ENCODE measurements at places on chromosomes 4 and X. TPM values are rescaled to one million over a fixed set of nuclear protein-coding genes. Genes with fewer than 3 reads are reported as not detected.

DNA sequence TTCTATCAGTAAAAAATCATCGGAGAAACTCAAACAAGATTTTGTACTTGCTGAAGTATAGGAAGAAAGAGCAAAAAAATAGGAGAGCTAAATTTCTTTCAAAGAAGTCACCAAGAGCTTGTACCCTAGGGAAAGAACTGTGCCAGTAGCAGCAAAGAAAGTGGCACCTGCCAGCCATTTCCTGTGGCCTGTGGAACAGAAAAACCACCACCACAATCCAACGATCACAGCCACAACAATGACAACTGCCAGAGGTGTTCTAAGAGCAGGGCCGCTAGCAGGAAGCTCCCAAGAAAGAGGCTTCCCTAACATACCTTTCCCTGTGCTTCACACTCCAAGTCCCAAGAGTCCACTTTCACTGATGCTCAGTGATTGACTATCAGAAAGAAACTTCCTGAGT lies 266.1 kb upstream of the GPC4 start:
- H3K4me1 ChIP-seq = no peaks in the 10 kb centered on the region
- DNase-seq = no peak
- H3K27ac ChIP-seq = no peak overlapping the region
- H3K4me3 ChIP-seq = no peak overlapping the region
- no peaks in the 10 kb centered on the region for H3K36me3 ChIP-seq

BEX1 gene
- total RNA-seq = 0.49 TPM

CLCN5 gene
- total RNA-seq = 85.3 TPM

DNA sequence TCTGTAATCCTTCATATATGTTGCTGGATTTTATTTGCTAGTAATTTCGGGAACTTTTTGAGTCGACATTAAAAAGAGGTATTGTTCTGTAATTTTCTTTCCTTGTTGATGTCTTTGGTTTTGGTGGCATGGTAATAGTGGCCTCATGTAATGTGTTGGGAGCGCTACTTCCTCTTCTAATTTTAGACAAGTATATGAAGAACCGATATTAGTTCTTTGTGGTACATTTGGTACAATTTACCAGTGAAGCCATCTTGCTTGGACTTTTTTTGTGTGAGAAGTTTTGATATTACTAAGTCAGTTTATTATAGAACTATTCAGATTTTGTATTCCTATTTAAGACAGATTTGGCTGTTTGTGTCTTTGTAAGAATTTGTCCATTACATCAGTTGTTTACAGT lies 669.2 kb upstream of the AADAT start:
- H3K27ac ChIP-seq = no peak overlapping the region
- H3K4me1 ChIP-seq = no peaks in the 10 kb centered on the region
- no peak for DNase-seq
- H3K4me3 ChIP-seq = no peak overlapping the region
- no peaks in the 10 kb centered on the region for H3K36me3 ChIP-seq
- no peaks in the 10 kb centered on the region for H3K27me3 ChIP-seq

XPNPEP2 gene
- total RNA-seq = 4.2 TPM

DNA sequence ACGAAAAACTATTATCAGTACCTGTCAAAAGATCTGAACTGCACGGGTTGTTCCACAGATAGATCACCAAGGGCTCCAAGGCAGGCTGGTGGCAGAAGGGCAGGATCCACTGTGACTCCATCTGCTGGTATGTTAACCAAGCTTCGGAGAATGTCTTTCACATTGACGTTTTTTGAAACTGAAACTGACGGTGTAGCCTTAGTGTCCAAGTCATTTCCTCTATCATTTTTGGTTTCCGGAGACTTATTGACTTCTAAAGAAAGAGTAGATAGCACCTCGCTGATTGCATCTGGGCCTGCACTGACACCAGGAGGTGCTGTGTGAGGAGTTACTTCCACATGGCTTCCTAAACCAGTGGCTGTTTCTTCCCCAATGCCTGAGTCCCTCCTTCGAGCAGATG lies 186.9 kb downstream of the LRBA start:
- no peak overlapping the region for H3K27ac ChIP-seq
- peaks cover 10% of the 10 kb centered on the region for H3K36me3 ChIP-seq
- no peak for DNase-seq
- no peaks in the 10 kb centered on the region for H3K4me1 ChIP-seq
- no peak overlapping the region for H3K4me3 ChIP-seq
- H3K27me3 ChIP-seq = no peaks in the 10 kb centered on the region

GRCh38 chrX:48512371-48512935 lies 3.7 kb downstream of the PORCN start:
- no peak for DNase-seq
- H3K27me3 ChIP-seq = no peaks in the 10 kb centered on the region
- H3K36me3 ChIP-seq = no peaks in the 10 kb centered on the region
- H3K4me3 ChIP-seq = no peak overlapping the region
- H3K27ac ChIP-seq = no peak overlapping the region

DNA sequence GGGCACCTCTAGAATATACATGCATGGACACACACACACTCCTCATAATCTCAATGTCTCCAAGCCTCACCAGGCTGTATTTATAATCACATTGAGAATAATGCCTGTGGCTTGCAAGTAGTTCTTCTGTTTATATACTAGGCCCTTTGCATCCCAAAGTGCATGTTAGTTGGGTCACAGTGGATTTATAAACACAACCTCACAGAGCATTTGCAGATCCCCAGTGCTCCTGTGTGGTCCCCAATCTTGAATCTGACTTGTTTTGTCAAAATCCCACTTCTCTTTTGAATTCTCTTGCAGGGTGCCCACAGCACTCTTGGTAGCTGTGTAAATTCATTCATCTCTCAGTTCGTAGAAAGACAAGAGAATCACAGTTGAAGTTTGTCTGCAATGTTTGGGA lies 49.6 kb upstream of the PROM1 start:
- no peak for DNase-seq
- no peak overlapping the region for H3K27ac ChIP-seq
- peaks cover 27% of the 10 kb centered on the region for H3K4me1 ChIP-seq

- no peaks in the 10 kb centered on the region for H3K27me3 ChIP-seq
- H3K27ac ChIP-seq = no peak overlapping the region
- H3K4me3 ChIP-seq = no peak overlapping the region
- H3K4me1 ChIP-seq = no peaks in the 10 kb centered on the region
Measured at GRCh38 chr4:144614850-144615585, 30.9 kb upstream of the HHIP start.

IRAK1 gene
- total RNA-seq = 20.7 TPM

DNA sequence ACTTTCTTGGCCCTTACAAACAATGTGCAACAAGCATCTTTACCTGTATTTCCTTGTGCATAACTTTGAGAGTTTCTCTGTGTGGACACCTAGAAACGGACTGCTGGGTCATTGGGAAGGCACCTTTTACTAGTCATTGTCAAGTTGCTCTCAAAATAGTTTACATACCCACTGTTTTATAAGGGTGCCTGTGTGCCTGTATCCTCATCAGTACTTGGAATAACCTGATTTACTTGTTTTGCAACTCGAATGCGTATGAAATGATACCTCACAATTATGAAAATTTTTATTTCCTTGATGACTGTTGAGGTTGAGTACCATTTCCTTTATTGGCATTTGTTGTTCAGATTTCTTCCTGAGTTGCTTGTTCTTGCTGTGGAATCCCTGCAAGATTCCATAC lies 150.8 kb downstream of the STIM2 start:
- no peak overlapping the region for H3K4me3 ChIP-seq
- no peak for DNase-seq
- peaks cover 2% of the 10 kb centered on the region for H3K4me1 ChIP-seq
- H3K27ac ChIP-seq = no peak overlapping the region
- H3K36me3 ChIP-seq = no peaks in the 10 kb centered on the region

PRR32 gene
- total RNA-seq = 95.8 TPM

- no peak overlapping the region for H3K27ac ChIP-seq
- H3K36me3 ChIP-seq = no peaks in the 10 kb centered on the region
- peaks cover 3% of the 10 kb centered on the region for H3K27me3 ChIP-seq
Measured at GRCh38 chrX:109775386-109775785, 42.3 kb upstream of the ACSL4 start.

DNA sequence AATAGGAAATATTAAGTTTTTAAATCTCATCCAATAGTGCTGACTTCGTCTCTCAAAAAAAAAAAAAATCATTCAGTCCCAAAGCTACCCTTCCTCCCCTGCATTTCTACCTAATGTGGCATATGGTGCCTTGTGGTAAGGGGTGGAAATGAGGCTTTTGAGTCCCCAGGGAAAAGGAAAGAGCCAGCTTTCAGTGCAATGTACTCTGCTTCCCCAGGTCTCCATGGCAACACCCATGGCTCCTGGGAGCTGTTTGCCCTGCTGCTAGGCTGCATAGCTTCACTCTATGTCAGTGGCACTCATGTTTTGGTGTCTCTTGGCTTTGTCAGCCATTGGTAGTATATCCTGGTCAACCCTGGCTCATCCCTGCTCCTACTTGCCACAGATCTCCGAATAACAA lies 175.9 kb downstream of the SLC39A8 start:
- no peaks in the 10 kb centered on the region for H3K36me3 ChIP-seq
- H3K4me3 ChIP-seq = no peak overlapping the region
- H3K4me1 ChIP-seq = no peaks in the 10 kb centered on the region
- DNase-seq = no peak

DNA sequence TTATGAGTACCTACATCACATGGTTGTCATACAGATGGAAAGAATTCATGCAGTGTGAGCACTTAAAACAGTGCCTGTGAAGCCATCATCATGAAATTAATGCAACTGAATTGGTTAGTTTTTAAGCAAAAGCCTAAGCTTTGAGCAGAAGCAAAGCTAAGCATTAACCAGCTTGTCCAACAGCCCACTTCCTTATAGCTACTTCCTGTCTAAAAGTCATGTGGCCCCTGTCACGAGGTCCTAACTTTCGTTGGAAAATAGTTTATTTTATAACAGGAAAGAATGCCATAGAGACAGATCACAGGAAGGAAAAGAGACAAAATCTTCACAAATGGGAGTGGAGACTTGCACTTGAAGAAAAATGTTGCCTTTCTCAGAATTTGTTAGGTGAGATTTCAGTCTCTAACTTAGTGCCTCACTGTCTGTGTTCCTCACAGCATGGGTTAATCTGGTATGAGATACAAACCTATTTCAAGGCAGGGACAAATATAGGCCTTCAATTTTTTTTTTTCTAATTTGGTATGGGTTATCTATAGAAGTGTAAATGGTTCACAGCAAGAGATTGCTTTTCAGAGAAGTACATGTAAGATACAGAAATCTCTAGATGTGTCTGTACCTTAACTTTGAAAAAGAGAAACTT lies 27.7 kb upstream of the VCX start:
- H3K4me1 ChIP-seq = no peaks in the 10 kb centered on the region
- H3K27me3 ChIP-seq = peaks cover 4% of the 10 kb centered on the region
- no peak overlapping the region for H3K4me3 ChIP-seq

- H3K36me3 ChIP-seq = no peaks in the 10 kb centered on the region
- no peak overlapping the region for H3K27ac ChIP-seq
- no peaks in the 10 kb centered on the region for H3K27me3 ChIP-seq
- no peaks in the 10 kb centered on the region for H3K4me1 ChIP-seq
Measured at GRCh38 chr4:20086067-20086798, 165.5 kb upstream of the SLIT2 start.

DNA sequence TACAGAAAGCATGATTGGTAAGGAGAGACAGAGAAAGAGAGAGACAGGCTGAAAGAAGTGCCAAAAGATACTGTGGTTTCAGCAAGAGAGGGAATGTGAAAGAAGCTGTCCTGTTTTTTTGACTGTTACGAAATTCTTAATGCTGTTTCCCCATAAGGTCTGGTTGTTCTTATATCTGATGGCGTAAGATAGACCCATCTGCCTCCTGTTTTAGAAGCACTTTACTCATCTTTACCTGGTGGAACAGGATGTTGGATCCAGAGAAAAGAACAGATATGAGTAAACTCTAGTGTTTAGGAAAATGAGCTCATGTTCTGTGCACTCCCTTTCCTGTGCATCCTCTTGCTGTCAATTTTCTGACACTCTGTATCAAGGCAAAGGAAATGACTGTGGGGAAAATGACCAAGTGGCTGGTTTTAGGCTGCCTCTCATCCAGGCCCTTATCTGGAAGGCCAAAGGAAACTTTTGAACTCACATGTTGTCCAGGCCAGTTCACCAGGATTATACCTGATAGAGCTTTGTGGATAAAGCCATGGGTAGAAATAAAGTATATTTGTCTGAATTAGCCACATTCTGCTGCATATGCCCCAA lies 311.7 kb upstream of the HTR2C start:
- no peak overlapping the region for H3K27ac ChIP-seq
- no peak for DNase-seq
- H3K4me1 ChIP-seq = no peaks in the 10 kb centered on the region

ABCG2 gene
- 5.3 TPM for total RNA-seq

- H3K4me3 ChIP-seq = no peak overlapping the region
- H3K36me3 ChIP-seq = no peaks in the 10 kb centered on the region
- H3K27ac ChIP-seq = no peak overlapping the region
- H3K27me3 ChIP-seq = no peaks in the 10 kb centered on the region
- DNase-seq = no peak
Measured at GRCh38 chr4:33592701-33593100, 2651.6 kb downstream of the ARAP2 start.

ARHGEF6 gene
- 32.4 TPM for total RNA-seq
